ENCODE measurements at places on chromosomes 7 and 10. TPM values are rescaled to one million over a fixed set of nuclear protein-coding genes. Genes with fewer than 3 reads are reported as not detected.

NDUFB2 gene
- 53.6 TPM for total RNA-seq

IL2RA gene
- total RNA-seq = not detected

GIMAP2 gene
- 0.66 TPM for total RNA-seq

SFXN4 gene
- total RNA-seq = 11.6 TPM

FXYD4 gene
- total RNA-seq = not detected

SH2D4B gene
- 0.29 TPM for total RNA-seq

TECPR1 gene
- total RNA-seq = 18.4 TPM

PAX4 gene
- not detected for total RNA-seq

SLC16A9 gene
- total RNA-seq = under 0.01 TPM

LAMB4 gene
- total RNA-seq = 0.29 TPM

HKDC1 gene
- 0.14 TPM for total RNA-seq
